ENCODE measurements at places on chromosomes 12 and 14.

- no peak for DNase-seq
Measured at GRCh38 chr12:113329022-113329790, 5.7 kb downstream of the SLC8B1 start.

- no peak for DNase-seq
Measured at GRCh38 chr12:131736446-131737149, 25.7 kb downstream of the SFSWAP start.

DNA sequence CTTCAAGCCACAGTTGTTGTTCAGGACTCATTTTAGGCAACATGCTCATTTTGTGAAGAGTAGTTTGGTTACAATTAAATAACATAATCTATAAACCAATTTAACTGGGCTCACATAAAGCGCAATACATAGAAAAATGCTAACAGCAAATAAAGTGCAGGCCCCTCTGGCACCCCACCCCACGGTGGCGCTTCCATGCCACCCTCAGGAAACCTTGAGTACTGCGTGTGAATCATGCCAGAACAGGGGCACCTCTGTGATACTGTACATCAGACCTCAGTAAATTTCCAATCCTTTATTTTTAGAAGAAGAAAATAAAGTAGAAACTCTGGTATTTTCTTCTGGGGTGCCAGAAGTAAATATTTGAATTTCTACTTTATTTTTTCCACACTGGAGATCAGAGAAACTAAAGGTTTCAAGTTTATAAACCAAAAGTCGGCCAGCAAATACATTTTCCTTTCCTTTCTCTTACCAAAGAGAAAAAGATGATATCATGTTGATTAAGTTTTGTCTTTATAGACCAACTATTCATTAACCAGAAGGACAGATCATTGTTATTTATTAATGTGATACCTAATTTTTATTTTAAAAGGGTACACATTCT is 316.8 kb downstream of the PAWR start:
- DNase-seq = no peak

DNA sequence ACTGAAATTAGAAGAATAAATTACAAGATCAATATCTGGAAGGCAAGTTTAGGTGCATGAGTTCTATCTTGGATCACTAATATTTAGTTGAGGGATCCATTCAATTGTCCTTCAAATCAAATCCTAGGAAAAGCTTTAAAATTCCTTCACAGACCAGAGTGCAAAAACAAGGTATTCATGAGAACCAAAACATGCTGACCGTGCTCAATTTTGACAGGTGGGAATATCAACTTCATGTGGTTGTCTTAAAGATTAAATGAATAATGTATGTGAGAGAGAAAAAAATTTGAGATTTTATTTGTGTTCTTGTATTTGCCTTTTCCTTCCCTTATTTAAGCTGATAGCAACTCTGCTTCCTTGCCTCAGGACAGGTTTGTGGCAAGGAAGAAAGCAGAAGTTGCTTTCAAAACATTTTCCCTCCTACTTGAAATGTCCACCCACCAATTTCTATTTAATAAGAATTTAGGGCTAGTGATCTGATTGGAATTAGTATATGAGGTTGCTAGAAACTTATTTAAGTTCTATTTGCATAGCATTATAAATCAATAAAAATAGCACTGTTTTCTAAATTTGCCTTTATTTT is 4.9 kb upstream of the PPP1R12A start:
- DNase-seq = no peak

GRCh38 chr14:30656190-30656632 is 34.1 kb downstream of the SCFD1 start:
- no peak for DNase-seq

- peak; percentile 43 for DNase-seq
Measured at GRCh38 chr14:93112891-93113677, 2.6 kb downstream of the ITPK1 start.

DNA sequence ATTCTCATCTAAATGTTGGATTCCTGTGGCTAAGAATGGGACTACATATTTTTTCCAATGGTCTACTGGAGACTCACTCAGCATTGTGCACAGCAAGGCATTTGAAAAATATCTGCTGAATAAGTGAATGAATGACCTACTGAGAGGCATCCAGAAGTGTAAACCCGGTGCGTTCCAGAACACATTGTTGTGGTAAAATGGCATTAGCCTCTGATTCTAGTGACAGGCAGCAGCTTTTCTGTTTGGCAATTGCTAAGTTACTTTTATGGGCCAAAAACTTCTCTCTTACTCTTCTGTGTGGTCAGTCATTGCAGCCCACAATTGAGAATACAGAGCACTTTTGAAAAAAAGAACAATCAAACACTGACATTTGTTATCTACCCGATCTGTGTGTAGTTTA is 36.5 kb downstream of the WIF1 start:
- DNase-seq = no peak

DNA sequence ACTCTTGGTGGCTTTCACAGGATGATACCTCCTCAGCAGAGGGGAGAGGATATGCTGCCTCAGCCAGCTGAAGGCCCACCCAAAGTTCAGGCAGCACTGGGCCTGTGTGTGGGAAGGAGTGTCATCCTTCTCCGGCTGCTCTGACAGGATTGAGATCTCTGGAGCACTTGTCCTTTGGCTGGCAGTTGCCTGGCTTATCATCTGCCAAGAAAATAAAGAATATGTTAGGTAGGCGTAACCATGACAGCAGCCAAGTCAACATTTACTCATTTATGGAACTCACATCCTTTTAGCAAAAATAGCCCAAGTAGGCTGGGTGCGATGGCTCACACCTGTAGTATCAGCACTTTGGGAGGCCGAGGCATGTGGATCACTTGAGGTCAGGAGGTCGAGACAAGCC is 68.5 kb downstream of the PPFIBP1 start:
- DNase-seq = no peak

- no peak for DNase-seq
Measured at GRCh38 chr12:80017261-80017870, 82.0 kb upstream of the OTOGL start.

DNA sequence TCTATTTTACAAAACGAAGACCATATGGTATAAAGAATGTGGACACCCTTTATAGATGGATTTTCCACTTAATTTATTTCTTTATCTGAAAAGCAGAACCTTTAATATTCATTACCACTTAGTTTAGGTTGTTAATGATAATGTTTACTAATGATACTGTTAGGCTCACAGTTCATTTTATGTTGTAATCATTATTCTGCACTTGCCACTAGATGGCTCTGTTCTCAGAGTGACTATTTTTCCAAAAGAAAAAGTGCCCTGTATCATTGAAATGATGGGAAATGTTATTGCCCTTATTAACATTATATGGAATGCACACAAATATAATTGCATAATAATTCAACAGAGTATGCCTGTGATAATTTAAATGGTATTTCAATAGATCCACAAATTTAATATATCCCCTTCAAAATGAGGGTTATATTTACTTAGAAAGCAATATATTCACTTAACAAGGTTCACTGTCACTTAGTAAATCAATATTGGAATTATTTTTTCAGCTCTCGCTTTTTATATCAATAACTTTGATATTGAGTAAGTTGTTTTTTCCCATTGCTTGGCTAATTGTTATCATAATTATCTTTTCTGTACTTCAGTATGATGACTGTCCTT is 95.7 kb downstream of the PDE3A start:
- DNase-seq = no peak

DNA sequence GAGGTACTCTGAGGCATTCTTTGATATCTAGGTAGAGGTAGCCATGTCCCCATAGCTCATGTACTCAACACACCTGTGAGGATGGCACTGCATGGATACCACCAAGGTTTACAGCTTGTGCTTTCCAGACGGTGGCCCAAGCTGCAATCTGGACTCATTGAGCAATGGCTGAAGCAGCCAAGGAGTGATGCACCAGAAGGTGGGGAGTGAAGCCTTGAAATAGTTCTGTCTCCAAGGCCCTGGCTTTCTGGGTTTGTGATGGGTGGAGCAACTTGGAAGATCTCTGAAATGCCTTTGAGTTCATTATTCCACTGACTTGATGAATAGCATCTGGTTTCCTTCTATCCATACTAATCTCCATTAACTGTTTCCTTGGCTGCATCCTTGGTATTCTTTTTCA is 290.0 kb upstream of the NOVA1 start:
- DNase-seq = no peak

DNA sequence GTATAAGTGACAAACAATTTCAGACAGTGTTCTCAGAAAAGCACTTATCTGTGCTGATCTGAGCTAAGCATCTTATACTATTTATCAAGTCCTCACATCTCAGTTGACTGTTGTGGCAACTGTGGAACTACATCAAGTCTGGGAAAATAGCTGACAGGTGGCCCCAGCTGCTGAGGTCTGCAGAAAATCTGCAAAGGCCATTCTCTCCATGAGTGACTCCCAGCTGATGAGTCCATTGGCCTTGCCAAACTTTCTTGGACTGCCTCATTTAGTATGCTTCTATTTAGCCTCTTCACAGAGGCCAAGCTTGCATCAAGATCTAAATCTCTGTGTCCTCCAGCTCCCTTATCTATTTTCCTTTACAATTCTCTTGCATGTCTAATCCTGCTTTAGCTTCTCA is 174.5 kb upstream of the RBM19 start:
- no peak for DNase-seq

DNA sequence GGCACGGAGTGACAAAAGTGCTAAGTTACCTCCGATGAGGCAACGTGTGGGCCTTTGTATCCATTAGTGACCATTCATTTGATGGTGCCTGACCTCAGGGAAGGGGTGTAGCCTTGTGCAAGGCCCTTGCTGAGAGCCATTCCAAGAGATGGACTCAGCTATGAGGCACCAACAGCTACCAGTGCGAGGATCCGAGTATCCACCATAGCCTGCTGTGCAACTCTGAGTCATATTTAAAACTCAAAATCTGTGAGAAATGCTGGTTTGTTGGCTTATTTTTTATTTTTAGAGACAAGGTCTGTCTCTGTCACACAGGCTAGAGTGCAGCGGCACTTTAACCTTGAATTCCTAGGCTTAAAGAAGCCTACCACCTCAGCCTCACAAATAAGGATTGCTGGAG is 25.1 kb upstream of the WNK1 start:
- no peak for DNase-seq

DNA sequence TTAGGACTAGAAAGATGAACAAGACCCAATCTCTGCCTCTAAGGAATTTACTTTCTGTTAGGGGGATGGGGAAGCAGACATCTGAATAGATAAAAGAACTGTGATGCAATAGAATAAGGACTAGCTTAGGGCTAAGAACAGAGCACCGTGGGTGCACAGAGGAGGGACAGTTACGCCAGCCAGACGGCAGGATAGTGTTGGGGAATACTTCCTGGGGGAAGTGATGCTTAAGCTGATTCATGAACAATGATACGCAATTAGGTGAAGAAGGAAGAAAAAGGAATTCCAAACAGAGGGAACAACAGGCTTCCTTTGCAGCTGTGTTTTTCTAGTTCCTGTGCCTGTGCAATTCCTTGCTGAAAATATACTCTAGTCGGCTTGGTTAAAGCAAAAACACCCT is 501.1 kb downstream of the APAF1 start:
- DNase-seq = no peak

GRCh38 chr14:74308695-74309094 is 6.0 kb upstream of the ABCD4 start:
- DNase-seq = no peak

DNA sequence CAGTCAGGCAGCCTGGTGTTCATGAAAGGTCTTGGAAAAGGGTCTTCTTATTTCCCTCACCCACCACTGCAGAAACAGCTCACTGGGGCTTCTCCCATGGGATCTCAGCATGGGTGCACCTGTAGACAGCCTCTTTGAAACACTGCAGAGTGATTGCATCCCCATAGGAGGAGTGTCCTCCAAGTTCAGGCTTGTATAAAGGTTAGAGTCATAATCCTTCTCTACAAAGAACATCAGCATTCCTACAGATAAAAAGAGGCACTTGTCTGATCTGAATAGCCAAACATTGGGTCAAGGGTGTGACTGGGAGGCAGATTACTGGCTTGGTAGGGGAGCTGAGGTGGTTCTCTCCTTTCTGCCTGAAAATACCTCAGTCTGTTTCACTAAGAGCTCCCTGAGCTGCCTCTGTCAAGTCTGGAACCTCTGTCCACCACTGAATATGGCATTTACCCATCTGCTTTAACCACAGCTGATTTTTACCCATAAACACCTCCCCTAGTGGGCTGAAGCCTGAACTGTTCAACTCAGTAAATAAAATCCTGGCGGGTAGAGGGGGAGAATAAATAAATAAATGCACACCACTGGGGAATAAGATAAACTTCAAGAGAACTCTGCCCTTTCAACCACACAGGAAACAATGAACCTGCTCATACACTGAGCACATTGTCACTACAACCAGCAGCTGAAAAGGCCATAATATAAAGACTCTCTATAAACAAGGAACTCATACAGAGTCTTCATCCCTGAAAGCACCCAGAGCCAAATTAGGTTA is 120.7 kb upstream of the SCAF11 start:
- no peak for DNase-seq

DNA sequence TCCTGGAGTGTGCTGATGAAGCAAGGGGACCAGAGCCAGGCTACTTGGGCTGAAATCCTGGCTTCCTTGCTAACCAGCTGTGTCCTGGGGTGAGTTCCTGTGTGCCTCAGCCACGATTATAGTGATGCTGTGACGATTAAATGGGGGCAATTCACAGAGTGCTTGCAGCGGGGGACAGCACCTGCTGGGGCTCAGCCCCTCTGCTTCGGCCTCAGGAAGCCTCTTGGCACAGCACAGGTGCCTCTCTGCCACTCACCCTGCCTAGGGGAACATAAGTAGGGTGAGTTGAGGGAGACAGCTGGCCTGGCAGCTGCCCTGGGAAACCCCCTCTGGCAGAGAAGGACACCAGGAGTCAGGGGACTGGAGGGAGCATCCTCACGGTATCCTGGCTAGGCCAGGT is 9.4 kb downstream of the KRT80 start:
- DNase-seq = no peak

GRCh38 chr14:35482994-35483515 is 50.9 kb upstream of the INSM2 start:
- DNase-seq = no peak

- peak; percentile 54 for DNase-seq
Measured at GRCh38 chr12:49580572-49581535, 12.9 kb upstream of the MCRS1 start.

DNA sequence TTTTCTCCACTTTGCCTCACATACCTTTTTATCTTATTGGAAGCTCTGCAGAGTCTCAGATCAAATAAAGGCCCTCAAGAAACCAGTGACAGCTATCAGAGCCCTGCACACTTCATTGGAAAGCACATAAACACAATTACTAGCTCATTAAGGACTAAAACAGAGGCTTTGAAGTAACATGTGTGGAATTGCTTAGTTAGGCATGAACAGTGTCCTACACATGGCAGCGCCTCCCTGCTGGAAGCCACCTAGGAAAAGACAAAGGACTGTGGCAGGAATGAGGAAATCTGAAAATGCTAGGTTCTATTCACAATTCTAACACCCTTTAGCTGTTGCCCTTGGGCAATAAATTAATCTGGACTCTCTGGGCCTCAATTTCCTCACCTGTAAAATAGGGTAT is 89.4 kb downstream of the SUDS3 start:
- DNase-seq = no peak
